MM.1S (cell line): ENCODE measurements at places on chromosomes 2 and 18.

DNA sequence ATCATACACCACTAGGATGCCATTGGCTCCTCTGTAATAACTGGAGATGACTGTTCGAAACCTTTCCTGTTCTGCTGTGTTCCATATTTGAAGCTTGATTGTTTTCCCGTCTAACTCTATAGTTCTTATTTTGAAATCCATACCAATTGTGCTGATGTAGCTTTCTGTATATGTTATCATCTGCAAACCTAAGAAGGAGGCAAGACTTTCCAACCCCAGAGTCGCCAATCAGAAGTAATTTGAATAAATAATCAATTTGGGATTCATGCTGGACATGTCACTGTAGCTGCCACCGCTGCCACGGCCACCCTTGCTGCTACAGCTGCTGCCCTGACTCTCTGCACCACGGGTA is 20.7 kb downstream of the STAT1 start:
- DNase-seq: no peak

- no peak for DNase-seq
Observed at GRCh38 chr2:240571314-240571973, 3.2 kb downstream of the RNPEPL1 start.

- no peak for DNase-seq
Observed at GRCh38 chr2:234231460-234231859, 181.0 kb downstream of the SPP2 start.

GRCh38 chr2:205778356-205778755 is 96.1 kb downstream of the NRP2 start:
- no peak for DNase-seq
